Heart left ventricle (tissue), 16 donors: ENCODE measurements at places on chromosomes 7 and 10. TPM values are rescaled to one million over a fixed set of nuclear protein-coding genes. Genes with fewer than 3 reads are reported as not detected.
A peak's percentile ranks its signal among the peaks of the same experiment; 100 is the strongest.

GRCh38 chr10:93346694-93347093 is 135.4 kb downstream of the MYOF start:
- H3K4me3 ChIP-seq = no peak overlapping the region
- no peaks in the 10 kb centered on the region for H3K27me3 ChIP-seq
- H3K36me3 ChIP-seq = peaks cover 20% of the 10 kb centered on the region

DNA sequence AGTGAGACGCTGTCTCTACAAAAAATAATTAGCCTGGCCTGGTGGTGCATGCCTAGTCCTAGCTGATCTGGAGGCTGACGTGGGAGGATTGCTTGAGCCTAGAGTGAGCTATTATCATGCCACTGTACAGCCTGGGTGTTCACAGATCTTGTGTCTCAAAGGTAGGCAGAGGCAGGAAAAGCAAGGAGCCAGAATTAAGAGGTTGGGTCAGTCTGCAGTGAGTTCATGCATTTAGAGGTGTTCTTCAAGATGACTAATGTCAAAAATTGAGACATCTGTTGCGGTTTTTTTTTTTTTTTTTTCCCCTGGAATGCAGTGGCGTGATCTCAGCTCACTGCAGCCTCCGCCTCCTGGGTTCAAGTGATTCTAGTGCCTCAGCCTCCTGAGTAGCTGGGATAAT is 5.4 kb downstream of the PPIA start:
- no peaks in the 10 kb centered on the region for H3K27me3 ChIP-seq
- H3K4me3 ChIP-seq = no peak overlapping the region
- peaks cover 67% of the 10 kb centered on the region for H3K36me3 ChIP-seq
- H3K4me1 ChIP-seq = peaks cover 25% of the 10 kb centered on the region
- DNase-seq = no peak

DNA sequence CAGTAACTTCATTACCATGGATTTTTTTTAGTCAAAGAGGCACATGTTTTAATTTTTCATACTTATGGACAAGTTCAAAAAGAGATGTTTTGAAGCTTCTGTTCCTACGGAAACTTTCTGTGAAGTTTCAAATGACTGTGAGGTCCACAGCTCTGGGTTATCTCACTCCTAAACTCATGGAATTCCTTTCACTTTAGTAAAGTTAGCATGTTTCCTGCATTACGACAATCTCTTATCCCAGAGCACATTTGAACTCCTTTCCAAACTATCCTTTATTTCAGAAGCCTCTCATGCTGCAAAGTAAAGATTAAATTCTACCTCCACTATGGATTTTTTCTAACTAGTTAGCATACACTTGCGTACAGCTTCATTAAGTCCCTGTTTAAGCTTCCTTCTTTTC is 15.3 kb upstream of the ADD3 start:
- no peaks in the 10 kb centered on the region for H3K4me1 ChIP-seq
- H3K36me3 ChIP-seq = no peaks in the 10 kb centered on the region
- H3K27ac ChIP-seq = peak overlapping the region; percentile 6
- no peak for DNase-seq
- H3K27me3 ChIP-seq = no peaks in the 10 kb centered on the region

GRCh38 chr10:5321273-5321672 is 43.5 kb upstream of the UCN3 start:
- no peaks in the 10 kb centered on the region for H3K27me3 ChIP-seq
- no peak overlapping the region for H3K27ac ChIP-seq
- no peaks in the 10 kb centered on the region for H3K36me3 ChIP-seq
- H3K4me3 ChIP-seq = no peak overlapping the region

DNA sequence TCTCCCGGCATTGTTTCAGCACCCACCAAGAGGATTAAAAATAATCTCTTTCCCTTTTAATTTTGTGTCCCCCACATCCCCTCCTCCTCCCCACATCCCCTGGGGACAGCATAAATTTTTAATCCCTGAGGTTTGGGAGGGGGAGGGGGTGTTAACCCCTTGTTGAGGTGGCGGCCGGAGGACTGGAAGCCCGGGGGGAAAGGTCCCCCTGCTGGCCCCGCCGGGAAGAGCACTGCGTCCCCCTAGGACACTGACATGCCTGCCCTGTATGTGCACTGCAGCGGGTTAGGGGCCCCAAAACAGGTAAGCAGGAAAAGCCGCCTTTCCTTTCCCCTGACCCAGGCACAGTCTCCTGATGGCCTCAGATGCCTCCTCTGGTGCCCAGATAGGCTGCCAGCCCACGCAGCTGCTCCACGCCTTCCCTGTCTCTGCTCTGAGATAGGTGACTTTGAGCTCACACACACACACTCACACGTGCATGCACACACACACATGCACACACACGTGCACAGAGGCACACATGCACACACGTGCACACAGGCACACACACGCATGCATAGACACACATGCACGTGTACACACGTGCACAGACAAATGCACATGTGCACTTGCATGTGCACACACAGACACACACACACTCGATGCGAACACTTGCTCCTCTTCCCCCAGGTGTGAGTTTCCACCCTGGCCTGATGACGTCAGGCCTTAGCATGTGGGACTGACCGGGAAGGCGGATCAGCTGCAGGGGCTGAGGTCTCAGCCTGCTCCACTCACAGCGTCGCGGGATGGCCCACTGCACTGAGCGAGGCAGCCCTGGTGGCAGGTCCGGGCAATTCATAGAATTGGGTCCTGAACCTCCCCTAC is 12.3 kb downstream of the CNPY1 start:
- no peaks in the 10 kb centered on the region for H3K36me3 ChIP-seq
- peaks cover 91% of the 10 kb centered on the region for H3K27me3 ChIP-seq
- no peak overlapping the region for H3K4me3 ChIP-seq
- peaks cover 13% of the 10 kb centered on the region for H3K4me1 ChIP-seq
- no peak overlapping the region for H3K27ac ChIP-seq

DNA sequence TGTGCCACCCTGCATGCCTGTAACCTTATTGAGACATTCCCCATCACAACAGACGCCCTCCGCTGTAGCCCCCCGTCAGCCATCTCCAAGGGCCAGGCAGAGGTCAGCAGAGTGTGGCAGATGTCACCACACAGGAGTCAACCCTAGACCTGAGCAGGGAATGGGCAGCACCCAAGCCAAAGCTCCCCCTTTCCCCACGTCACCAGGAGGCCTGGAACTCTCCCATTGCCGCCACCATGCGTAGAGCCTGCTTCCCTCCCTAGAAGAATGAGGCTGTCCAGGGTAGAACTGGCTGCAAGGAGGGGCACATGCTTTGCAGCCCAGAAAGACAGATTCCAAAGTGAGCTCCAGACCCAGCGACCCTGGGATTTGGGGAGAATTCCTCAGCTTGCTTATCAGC is 342.9 kb downstream of the TNS3 start:
- no peak overlapping the region for H3K27ac ChIP-seq
- H3K4me1 ChIP-seq = peaks cover 3% of the 10 kb centered on the region
- DNase-seq = no peak
- H3K36me3 ChIP-seq = no peaks in the 10 kb centered on the region

DNA sequence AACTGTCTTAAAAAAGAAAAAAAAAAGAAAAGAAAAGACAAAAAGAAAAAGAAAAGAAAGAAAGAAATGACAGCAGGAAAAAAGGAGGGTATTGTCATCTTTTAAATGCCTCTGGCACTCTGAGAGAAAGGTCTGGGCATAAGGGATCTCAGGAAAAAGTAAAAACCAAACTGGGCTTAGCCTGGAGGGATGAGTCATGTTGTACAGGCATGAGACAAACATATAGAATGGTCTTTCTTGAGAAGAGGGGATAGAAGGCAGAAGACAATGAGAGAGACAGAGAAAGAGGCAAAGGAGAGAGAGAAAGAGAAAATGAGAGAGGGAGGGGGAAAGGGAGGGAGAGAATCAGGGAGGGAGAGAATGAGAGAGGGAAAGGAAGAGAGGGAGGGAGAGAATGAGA is 32.3 kb upstream of the KCNMA1 start:
- no peaks in the 10 kb centered on the region for H3K4me1 ChIP-seq
- no peak for DNase-seq
- no peaks in the 10 kb centered on the region for H3K27me3 ChIP-seq
- H3K27ac ChIP-seq = no peak overlapping the region

GRCh38 chr10:114825513-114826253 is 4.1 kb downstream of the FHIP2A start:
- H3K27ac ChIP-seq = peak overlapping the region; percentile 66
- DNase-seq = no peak
- H3K27me3 ChIP-seq = no peaks in the 10 kb centered on the region
- peaks cover 1% of the 10 kb centered on the region for H3K36me3 ChIP-seq
- H3K4me1 ChIP-seq = peaks cover 40% of the 10 kb centered on the region

DNA sequence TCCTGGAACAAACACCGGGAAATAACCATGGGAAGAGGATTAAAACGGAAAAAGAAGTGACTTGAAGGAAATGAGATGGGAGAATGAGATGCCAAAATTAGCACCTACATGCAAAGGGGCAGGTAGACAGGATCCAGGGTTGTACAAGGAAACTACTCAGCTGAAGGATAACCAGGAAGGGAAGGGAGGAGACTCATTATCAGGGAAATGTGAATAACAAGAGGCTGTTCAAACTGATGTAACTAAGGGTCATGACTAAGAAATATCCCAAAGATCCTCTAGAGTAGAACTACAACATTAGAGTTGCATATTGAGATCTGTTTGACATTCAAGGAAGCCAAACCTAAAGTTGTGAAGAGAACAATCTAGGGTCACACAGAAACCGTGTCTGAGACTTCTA is 166.2 kb upstream of the SP8 start:
- no peak for DNase-seq
- H3K36me3 ChIP-seq = no peaks in the 10 kb centered on the region
- no peak overlapping the region for H3K27ac ChIP-seq
- no peaks in the 10 kb centered on the region for H3K4me1 ChIP-seq

- H3K36me3 ChIP-seq = no peaks in the 10 kb centered on the region
- no peaks in the 10 kb centered on the region for H3K27me3 ChIP-seq
- H3K4me1 ChIP-seq = no peaks in the 10 kb centered on the region
Measured at GRCh38 chr7:121192834-121193233, 136.0 kb upstream of the WNT16 start.

- no peaks in the 10 kb centered on the region for H3K27me3 ChIP-seq
- no peaks in the 10 kb centered on the region for H3K4me1 ChIP-seq
Measured at GRCh38 chr10:101493782-101494281, 94.2 kb downstream of the POLL start.

GRCh38 chr7:149751043-149751775 is 22.2 kb downstream of the ZNF467 start:
- peaks cover 9% of the 10 kb centered on the region for H3K4me1 ChIP-seq
- DNase-seq = no peak
- no peak overlapping the region for H3K27ac ChIP-seq
- no peaks in the 10 kb centered on the region for H3K27me3 ChIP-seq
- H3K36me3 ChIP-seq = no peaks in the 10 kb centered on the region

DNA sequence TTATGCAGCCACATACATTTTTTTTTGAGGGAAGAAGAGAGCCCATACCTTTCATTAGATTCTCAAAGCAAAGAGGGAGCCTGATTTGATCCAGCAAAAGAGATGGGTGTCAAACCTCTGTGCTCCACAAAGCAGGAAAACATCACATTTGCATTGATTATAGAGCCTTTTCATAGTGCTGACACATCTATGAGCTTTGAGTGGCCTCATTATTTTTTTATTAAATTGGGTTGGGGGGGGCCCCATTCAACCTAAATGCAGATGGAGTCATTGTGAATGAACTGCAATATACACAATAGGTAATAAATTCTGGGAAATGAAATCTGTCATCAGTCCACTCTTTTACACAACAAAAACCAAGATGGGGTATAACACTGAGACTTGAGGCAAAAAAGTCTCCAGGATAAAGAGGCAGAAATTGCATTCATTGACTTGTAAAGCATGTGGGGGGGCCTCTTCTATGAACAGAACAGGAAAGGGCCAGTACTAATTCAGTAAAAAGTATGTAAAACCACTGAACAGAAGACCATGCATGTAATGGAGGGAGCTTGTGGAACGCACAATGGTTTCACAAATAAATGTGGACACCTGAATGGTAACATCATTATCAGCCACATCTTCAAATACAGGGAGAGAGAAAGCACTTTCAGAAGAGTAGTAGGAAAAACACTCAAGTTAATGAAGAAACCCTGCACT is 17.7 kb upstream of the ASB4 start:
- no peaks in the 10 kb centered on the region for H3K36me3 ChIP-seq
- no peak overlapping the region for H3K4me3 ChIP-seq
- H3K27me3 ChIP-seq = no peaks in the 10 kb centered on the region
- no peaks in the 10 kb centered on the region for H3K4me1 ChIP-seq
- no peak overlapping the region for H3K27ac ChIP-seq

DNA sequence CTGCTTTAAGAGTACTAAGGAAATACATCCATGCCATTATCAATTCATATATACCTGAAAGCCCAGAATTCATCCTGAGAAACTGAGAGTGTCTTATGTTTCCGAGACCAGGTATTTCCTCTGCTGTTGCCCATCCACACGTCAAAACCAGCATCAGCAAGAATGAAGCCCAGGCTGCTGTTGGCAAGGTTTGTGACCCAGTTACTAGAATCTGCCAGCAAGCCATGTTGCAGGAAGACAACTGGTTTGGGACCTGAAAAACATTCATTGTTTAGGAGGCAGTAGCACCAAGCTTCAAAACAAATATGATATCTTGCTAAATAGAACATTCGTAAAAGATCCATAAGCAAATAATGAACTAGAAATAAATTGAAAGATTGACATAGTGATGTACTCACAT is 21.0 kb upstream of the CH25H start:
- DNase-seq = no peak
- peaks cover 16% of the 10 kb centered on the region for H3K36me3 ChIP-seq
- H3K4me1 ChIP-seq = peaks cover 3% of the 10 kb centered on the region
- no peaks in the 10 kb centered on the region for H3K27me3 ChIP-seq

DNA sequence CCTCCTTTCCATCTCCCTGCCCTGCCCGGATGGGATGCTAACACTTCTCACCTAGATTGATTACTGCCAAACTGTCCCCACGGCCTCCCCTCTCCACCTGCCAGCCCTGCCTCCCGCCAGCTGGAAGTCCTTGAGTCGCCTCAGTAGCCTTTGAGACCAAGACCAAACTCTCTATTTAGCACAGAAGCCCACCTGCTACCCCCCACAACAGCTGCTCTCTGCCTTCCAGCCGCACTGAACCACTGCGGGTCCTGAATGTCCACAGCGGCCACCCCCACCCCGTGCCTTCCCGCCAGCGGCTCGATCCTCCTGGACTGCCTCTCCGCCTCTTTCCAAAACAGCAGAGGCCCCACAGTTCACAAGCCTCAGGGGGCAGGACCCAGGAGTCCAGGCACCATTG is 39.0 kb downstream of the FKBP6 start:
- no peaks in the 10 kb centered on the region for H3K27me3 ChIP-seq
- no peak overlapping the region for H3K4me3 ChIP-seq
- H3K27ac ChIP-seq = no peak overlapping the region

- no peaks in the 10 kb centered on the region for H3K4me1 ChIP-seq
- no peaks in the 10 kb centered on the region for H3K36me3 ChIP-seq
- no peak overlapping the region for H3K4me3 ChIP-seq
- H3K27ac ChIP-seq = no peak overlapping the region
- no peak for DNase-seq
Measured at GRCh38 chr10:6507311-6507710, 72.8 kb downstream of the PRKCQ start.

GRCh38 chr10:43024942-43025700 is 51.7 kb upstream of the RET start:
- H3K4me3 ChIP-seq = no peak overlapping the region
- no peak for DNase-seq
- H3K27ac ChIP-seq = no peak overlapping the region
- H3K4me1 ChIP-seq = no peaks in the 10 kb centered on the region

Gene ENTPD7
- 2.3 TPM for total RNA-seq

Gene IFIT1B
- not detected for total RNA-seq

Gene NXPH1
- total RNA-seq = not detected

Gene NANOS1
- total RNA-seq = 19.5 TPM

Gene ITGA8
- 1.3 TPM for total RNA-seq

Gene OR2A7
- total RNA-seq = 0.40 TPM

Gene ATP5F1C
- total RNA-seq = 492 TPM

Gene TRIP6
- 9.2 TPM for total RNA-seq

Gene ERVW-1
- total RNA-seq = 0.27 TPM

Gene OR2A1
- total RNA-seq = not detected

Gene LAMB4
- not detected for total RNA-seq

Gene ADCY1
- total RNA-seq = 4.5 TPM

Gene TMEM176A
- total RNA-seq = 37.9 TPM

Gene ZNF511
- total RNA-seq = 40.2 TPM

Gene KCNMA1
- 8.0 TPM for total RNA-seq

Gene GNAT3
- total RNA-seq = not detected
